ENCODE measurements at places on chromosomes 16 and 17.

DNA sequence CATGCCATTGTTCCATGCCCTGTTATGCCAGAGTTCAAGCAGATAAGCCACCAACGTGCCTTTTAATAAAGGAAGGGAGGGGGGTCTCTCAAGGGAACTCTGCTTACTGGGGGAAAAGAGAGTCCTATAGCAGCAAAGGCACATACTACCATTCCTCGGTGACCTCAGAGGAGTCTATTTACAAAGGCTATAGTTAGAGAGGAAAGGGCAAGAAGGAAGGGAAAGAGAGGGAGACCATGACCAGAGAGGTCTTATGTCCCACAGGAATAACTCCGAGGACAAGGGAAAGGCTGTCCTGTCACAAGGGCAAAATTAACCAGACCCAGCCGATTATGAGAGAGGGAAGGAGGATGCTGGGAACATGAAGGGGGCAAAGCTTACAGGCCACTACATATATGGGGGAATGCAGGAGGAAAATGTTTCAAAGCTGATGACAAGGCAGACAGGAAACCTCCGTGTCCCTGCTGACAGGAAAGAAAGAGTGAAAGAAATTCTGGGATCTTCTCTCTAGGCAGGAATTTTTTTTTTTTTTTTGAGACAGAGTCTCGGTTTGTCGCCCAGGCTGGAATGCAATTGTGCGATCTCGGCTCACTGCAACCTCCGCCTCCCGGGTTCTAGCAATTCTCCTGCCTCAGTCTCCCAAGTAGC is 51.5 kb downstream of the HIC1 start:
- DNase-seq = no peak

GRCh38 chr17:31900877-31901276 is 631 bp downstream of the UTP6 start:
- no peak for DNase-seq

GRCh38 chr16:6616746-6617145 is 715.9 kb upstream of the RBFOX1 start:
- DNase-seq = no peak

- DNase-seq = peak; percentile 22
These were observed 694 bp downstream of the NF1 start for GRCh38 chr17:31095236-31096105.

DNA sequence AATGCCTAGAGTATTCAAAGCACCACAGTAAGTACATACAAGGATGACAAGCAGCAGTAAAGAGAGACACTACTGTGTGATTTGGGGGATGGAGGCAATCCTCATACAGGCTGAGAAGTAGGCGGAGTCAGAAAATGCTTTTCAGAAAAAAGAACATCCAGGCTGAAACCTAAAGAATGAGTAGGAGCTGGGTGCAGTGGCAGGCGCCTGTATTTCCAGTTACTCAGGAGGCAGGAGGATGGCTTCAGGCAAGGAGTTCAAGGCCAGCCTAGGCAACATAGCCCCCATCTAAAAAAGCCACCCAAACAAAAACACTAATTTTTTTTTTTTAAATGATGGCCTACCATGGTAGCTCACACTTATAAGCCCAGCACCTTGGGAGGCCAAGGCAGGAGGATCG is 10.3 kb downstream of the KANSL1 start:
- DNase-seq = no peak

- DNase-seq = no peak
These were observed 134.2 kb downstream of the ABCA8 start for GRCh38 chr17:68820825-68821481.

DNA sequence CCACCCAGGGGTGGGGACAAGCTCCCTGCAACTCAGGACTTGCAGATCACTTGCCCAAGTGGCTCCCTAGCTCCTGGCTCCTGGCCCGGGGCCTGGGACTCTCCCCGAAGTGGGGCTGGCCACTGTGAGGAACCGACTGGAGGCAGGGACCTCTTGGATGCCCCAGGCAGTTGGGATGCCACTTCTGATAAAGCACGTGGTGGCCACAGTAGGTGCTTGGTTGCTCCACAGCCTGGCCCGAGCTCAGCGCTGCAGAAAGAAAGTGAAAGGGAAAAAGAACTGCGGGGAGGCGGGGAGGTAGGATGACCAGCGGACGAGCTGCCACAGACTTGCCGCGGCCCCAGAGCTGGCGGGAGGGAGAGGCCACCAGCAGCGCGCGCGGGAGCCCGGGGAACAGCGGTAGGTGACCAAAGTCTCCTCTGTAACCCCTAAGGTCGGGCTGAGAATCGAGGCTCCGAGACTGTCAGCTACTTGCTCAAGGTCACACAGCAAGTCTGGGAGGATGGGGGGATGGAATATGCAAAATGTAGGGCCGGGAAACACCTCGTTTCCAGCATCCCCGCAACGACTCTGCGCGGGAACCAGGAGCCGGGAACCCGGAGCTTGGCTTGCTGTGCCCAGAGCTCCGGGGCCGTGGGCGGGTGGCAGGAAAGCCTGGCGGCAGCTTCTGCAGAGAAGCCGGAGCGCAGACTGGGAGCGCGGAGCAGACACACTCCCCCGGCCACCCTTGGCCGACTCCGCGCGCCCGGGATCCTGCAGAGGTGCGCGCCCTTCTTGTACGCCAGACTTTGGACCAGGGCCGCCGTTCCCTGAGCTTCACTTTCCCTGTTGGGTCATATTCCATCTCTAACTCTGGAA is 1.9 kb downstream of the CIITA start:
- no peak for DNase-seq

- no peak for DNase-seq
These were observed 41.2 kb downstream of the EMP2 start for GRCh38 chr16:10539236-10539635.

DNA sequence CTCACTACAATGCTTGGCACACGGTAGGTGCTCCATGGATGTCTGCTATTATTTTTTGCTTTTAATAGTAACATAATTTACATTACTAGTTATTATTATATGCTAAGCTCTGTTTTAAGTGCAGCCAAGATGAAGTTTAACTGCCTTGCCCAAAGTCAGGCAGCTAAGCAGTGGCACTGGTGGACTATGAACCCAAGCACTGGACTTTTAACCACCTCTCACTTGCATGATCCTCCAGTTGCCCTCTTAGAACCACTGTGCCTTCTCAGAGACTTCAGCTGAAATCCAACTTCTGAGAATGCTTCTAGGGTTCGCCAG is 1.5 kb upstream of the ZNF207 start:
- no peak for DNase-seq

GRCh38 chr17:48478224-48479013 is 48.4 kb upstream of the SKAP1 start:
- no peak for DNase-seq

DNA sequence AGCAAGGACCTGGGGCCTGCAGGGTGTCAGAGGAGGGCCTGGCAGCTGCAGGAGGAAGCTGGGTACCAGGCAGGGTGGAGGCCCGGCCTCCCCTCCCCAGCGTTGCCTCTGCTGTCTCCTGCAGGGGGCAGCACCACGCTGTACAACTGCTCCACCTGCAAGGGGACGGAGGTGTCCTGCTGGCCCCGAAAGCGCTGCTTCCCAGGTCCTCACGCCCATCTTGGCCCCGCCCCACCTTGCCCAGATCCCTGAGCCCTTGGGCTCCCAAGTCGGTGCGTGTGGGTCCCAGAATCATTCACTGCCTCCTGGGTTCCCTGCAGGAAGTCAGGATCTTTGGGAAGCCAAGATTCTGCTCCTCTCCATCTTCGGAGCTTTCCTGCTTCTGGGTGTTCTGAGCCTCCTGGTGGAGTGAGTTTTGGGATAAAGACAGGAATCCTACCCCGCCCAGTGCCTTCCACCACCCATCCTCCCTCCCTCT is 1.2 kb downstream of the TMEM95 start:
- peak; percentile 88 for DNase-seq

GRCh38 chr17:80839511-80839941 is 152.1 kb upstream of the CHMP6 start:
- no peak for DNase-seq

GRCh38 chr16:3754081-3754703 is 36.9 kb upstream of the TRAP1 start:
- no peak for DNase-seq

GRCh38 chr16:86317813-86318650 is 192.3 kb upstream of the FOXF1 start:
- DNase-seq = no peak

DNA sequence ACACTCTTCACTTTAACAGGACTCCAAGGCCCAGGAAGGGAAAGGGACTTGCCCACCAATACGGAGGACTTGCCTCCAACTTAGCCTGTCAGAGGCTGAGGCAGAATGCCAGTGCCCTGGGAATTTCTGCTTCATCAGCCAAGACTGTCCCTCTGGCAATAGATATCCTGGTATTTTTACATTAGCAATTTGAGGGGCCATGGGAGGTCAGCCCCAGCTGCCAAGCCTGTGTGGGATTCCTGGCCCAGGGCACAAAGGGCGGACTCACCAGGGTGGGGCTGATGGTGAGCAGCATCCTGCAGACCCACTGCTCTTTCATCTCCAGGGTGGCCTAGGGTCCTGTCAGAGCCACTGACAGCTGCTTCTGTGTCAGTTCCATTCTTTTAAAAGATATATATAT is 78.3 kb upstream of the CIBAR2 start:
- no peak for DNase-seq

DNA sequence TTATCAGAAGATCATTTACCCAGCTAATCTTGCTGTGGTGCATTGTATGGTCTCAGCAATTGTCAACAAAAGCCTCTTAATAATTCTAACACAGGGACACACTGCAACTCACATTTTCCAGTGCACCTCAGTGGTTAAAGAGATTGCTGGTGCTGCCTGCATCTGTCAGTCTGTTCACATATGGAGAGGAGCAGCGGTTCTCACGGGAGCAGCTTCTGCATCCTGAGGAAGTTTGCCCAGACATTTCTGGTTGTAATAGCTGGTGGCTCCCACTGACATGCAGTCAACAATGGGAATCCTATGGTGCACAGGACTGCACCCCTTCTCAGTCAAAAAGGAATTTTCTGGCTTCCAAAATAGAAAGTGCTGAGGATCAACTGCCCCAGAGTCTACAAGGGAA is 7.8 kb downstream of the GGA2 start:
- DNase-seq = no peak

DNA sequence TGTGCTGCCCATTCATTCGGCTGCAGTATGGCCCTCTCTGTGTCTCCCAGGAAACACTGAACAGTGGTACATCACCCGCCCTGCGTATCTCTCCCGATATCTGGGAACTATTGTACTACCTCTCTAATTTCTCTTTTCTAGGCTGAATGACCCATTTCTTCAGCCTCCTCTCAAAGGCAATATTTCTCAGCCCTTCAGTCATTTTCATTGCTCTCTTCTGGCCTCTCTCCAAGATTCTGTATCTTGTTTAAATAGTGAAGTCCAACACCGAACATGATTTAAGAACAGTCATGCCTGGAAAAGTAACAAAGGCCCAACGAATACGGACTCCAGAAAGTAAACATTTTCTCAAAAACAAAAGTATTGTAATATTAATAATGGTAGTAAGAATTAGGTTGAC is 220.1 kb downstream of the ZFHX3 start:
- DNase-seq = no peak

- no peak for DNase-seq
These were observed 34.1 kb downstream of the TK2 start for GRCh38 chr16:66515596-66516508.
